ENCODE measurements at places on chromosomes 1 and 21.

DNA sequence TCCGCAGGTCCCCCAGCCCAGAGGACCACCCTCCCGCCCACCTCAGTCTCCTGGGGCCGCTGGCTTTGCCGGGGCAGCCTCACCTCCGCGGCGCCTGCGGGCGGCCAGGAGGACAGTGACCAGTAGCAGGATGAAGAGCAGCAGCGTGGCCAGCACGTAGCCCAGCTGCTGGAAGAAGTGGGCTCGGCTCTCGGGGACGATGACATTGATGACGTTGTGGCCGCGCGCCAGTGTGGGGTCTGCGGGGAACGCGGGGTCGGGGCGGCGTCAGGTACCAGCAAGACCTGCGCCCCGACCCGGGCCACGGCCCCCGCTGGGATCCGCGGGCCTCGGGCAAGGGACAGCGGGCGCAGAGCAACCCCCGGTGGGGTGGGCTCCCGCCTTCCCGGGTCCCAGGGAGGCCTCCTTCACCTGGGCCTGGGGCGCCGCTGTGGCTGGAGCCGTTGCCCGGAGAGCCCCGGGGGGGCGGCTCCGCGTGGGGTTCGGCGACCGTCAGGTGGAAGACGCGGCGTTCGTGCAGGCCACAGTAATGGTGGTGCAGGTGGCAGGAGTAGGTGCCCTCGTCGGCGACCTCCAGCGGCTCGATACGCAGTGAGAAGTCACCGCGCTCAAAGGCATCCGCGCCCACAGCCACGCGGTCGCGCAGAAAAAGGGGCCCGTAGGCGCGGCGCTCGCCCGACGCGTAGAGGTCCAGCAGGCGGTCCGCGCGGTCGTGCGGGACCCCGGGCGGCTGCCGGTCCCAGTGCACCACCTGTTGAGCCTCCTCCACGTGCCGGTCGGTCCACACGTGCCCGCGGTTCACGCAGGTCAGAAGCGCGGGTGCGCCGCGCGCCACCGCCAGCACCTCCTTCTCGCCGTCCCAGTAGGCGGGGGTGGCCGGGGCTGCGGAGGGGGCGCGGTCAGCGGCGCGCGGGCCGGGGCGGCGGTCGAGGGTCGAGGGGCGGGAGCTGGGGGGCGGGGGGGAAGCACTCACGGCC lies 3.8 kb downstream of the MXRA8 start:
- DNase-seq = no peak

DNA sequence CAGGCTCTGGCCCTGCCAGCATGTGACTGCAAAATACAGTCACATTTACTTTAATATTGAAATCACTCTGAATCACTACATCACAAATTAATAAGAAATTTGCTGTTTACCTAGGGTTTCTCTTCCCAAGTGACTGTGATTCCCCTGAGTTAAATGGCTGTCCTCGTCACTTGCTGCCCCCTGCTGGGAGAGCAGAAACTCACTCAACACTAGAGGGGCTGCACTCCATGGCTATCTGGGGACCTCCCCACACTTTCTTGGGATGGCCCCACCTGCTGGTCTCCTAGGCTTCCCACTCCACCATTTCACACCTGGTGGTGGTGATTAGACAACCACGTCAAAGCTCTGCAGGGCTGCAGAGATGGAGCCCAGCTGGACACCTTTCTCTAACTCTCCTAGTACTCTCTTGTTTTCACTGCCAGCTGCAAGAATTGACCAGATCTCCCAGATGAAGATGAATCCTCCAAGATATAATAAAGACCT lies 63.4 kb downstream of the CD2 start:
- DNase-seq = peak; percentile 23

GRCh38 chr1:59027177-59027576 lies 243.3 kb upstream of the JUN start:
- no peak for DNase-seq

DNA sequence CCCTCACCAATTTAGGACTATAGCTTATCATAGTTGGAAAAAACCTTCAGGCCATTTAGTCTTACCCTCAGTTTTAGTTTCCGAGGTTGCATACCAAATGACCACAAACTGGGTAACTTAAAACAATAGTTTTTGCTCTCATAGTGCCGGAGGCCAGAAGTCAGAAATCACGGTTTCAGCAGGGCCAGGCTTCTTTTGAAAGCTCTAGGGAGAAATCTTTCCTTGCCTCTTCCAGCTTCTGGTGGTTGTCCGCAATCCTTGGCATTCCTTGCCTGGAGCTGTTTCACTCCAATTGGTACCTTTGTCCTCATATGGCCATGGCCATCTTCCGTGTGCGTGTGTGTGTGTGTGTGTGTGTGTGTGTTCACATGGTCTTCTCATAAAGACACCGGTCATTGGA lies 12.4 kb upstream of the PLXNA2 start:
- DNase-seq = no peak

- peak; percentile 73 for DNase-seq
These were observed 20.1 kb upstream of the HPCAL4 start for GRCh38 chr1:39711104-39711965.

GRCh38 chr1:48061162-48062136 lies 64.3 kb upstream of the TRABD2B start:
- DNase-seq = peak; percentile 69

DNA sequence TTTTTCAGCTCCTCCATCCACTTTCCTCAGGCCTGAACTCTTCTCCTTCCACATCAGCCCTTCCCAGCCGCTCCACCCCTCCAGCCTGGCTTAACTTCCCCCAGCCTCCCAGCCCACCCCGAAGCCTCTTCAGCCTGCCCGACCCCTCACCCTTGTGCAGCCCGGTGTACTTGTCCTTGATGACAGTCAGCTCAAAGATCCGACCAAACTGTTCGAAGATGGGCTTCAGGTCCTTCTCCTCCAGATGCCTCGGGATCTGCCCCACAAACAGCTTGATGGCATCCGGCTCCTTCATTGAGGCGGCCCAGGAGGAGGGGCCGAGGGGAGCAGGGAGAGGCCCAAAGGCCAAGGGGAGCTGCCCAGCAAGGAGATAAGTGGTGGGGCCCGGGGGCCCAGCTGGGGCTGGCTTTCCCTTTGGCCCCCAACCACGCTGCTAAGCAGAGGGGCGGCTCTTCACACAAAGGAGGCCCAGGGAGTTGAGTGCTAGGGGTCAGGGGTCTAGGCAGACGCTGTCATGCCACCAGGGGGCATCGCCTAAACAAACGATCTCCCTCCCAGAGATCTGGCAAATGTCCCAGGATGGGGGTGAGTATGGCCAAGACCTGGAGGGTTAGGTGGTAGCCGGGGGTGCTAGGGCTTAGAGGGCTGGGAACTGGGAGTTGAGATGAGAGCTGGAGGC lies 738 bp downstream of the CELF3 start:
- DNase-seq = peak; percentile 91

DNA sequence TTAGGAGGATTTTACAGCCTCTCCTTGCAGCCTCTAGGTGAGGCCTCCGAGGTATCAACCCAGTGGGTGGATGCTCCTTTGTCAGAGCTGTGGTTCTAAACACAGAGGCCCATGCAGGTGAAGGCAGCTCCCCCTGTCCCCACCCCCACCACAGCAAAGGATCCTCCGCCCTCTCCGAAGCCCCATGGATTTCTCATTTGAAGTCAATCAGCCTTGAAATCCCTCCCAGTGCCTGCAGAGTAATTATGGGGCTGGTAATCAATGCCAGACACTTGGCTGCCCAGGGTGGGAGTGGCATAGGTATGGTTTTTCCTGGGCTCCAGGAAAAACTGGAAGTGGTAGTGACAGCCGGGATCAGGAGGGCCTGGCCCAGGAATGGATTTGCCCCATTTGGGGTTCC lies 119.5 kb upstream of the CSF3R start:
- DNase-seq = no peak

DNA sequence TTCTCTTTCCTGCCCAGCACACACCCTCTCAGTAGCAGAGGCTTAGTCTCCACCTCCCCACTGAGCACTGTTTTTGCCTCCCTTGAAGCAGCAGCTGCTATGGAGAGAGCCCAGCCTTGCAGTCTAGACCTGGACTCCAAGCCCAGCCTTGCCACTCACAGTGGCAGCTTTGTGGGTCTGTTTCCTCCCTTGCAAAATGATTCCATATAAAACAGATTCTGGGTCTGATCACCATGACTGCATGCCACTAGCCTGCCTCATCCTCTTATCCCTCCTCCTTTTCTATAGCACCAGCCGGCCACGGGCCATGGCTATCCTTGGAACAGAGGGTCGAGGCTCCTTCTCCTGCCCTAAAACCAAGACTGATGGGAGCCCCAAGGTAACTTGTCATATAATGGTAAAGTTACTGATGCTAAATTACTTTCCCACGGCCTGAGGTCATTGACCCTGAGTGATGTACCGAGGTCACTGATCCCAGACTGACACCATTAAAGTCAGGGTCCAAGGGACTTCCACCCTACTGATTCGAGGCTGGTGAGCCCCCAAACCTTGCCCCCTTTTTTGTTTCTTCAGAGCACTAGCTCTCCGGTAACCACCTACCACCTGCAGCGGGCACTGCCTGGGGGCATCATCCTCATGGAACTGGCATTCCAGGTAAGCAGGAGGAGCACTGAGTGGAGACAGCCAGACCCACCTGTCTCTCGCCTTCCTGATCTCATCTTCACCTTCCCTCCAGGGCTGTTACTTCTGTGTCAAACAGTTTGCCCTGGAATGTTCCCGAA lies 7.9 kb downstream of the HYI start:
- DNase-seq = no peak

DNA sequence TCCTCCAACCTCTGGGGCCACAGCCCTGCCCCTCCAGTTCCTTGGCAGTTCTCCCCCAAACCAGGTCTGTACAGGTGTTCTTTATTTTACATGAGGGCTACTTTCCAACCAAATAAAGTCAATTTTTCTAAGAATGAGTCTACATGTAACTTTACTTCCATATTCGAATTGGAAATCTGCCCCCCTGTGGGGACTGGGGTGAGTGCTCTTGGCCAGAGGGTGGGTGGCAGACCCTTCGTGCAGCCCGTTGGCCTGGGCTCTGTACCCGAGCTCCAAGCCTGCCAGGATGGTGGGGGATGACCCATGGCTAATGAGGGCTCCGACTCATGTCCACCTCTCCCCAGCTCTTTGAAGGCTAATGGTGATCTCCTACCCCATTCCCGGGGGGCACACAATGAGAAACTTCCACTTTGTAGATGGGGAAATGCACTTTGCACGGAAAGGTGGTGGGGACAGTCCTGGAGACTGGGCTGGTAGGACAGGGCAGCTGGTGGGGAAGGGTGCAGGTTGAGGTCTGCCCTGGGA lies 589 bp upstream of the CATSPER4 start:
- DNase-seq = no peak

GRCh38 chr1:80384083-80384830 lies 1377.7 kb upstream of the ADGRL4 start:
- DNase-seq = no peak

- no peak for DNase-seq
These were observed 910 bp downstream of the RUNX1 start for GRCh38 chr21:35048183-35048601.

- DNase-seq = no peak
These were observed 115.5 kb upstream of the CDC42BPA start for GRCh38 chr1:227433663-227434341.

- DNase-seq = no peak
These were observed 6.1 kb upstream of the PTBP2 start for GRCh38 chr1:96715482-96715881.

GRCh38 chr1:90800012-90800717 lies 83.1 kb upstream of the BARHL2 start:
- no peak for DNase-seq

DNA sequence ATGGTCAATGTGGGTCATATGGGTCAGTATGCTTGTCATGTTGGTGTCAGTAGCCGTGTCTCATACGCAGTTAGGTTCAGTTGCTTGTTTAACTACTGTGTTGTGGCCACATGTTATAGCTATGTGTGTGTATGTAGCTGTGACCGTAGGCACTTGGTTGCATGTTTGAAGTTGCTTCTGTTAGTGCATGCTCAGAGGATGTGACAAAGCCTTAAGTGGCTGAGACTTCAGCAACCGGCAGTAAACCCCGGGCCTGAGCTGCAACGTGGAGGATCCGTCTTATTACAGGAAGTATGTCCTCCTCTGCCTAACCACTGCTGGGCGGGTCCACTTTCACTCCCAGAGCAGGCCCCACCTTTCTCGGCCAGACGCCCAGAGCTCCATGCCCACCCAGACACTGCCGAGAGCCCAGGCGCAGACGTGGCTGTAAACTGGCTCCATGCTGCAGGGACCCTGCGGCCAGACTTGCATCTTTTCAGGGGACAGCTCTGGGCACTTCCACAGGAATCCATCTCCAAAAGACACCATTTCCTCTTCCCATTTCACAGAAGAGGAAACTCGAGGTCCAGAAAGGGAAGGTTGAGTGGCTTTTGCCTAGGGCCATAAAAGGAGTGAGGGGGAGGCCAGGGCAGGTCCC lies 2.2 kb downstream of the TCEA3 start:
- DNase-seq = peak; percentile 85

DNA sequence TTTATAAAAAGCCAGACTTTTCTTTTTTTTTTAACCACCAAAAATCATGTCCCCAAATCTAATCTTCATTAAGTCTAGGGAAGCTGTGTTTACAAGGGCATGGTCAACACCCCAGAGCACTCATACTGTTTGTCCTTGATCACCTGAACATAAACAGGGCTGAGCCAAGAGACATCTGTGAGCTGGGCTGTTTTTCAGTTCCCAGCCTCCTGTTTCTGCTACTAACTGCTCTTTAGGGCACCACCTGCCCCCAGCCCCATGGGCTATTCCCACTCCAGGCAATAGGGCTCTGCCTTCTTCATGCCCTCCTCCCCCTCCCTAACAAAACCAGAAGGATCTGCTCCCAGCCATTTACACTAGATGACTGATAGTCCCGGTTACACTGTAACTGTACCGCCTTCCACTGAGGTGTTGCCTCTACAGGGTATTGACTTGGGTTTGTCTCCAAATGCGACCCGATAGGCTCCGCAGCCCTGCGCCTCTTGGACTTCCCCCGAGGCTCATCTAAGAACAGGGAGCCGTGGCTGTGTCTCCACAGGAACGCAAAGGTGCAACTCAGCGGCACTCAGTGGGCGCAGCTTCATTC lies 11.7 kb upstream of the SLC26A9 start:
- no peak for DNase-seq

GRCh38 chr1:234776876-234777855 lies 167.2 kb upstream of the IRF2BP2 start:
- no peak for DNase-seq

DNA sequence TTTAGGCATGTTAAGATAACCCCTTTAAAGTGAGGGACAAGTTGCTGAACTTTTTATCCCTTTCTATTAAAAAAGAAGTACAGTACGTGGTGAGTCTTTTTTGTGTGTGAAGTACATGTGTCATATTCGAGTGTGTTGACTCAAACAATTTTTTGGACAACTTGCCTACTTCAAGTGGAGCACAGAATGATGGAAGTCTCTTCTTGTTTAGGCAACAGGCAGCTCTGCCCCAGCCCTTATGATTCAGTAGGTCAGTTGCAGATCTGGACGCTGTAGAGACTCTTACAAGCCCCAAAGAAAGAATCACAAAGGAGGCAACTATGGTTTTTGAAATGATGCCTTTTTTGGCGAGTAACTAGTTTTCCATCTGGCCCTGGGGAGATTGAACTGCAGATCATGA lies 14.4 kb upstream of the ZFP69B start:
- no peak for DNase-seq

All from large intestine (tissue), 12 donors.